IPS DF 6.9 (cell line): ENCODE measurements at places on chromosomes 4 and X.
A peak's percentile ranks its signal among the peaks of the same experiment; 100 is the strongest.

DNA sequence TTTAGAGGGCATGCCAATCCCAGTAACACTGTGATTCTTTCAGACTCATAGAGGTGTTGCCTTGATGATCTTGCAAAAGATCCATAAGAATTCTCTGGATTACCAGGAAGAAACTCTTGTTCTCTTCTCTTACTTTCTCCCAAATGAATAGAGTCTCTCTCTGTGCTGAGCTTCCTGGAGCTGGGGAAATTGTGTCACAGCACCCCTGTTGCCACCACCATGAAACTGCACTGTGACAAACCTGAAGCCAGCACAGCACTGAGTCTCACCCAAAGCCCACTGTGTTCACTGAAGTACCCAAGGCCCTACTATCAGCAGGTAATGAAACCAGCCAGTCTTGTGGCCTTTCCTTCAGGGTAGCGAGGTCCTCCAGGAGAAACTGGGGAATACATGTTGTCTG lies 332.7 kb upstream of the FGF16 start:
- DNase-seq = no peak

DNA sequence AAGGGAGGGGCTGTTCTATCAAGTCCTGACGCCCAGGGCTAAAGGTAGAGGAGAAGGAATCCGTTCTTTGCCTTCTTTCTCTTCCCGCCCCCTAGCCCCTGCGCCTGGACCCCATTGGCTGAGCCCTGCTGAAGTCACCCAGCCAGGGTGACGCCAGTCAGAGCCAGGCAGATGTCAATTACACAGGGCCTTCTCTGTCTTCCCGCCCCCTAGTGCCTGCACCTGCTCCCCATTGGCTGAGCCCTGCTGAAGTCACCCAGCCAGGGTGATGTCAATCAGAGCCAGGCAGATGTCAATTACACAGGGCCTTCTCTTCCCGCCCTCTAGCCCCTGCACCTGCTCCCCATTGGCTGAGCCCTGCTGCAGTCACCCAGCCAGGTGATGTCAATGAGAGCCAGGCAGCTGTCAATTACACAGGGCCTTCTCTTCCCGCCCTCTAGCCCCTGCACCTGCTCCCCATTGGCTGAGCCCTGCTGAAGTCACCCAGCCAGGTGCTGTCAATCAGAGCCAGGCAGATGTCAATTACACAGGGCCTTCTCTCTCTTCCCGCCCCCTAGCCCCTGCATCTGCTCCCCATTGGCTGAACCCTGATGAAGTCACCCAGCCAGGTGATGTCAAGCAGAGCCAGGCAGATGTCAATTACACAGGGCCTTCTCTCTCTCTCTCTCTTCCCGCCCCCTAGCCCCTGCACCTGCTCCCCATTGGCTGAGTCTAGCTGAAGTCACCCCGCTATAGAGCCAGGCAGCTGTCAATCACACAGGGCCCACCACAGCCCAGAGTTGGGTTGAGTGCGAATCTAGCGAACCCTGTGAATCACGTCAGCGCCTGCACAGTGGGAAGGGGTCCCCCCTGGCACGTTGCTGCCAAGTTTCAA lies 46.4 kb downstream of the ASMT start:
- DNase-seq = peak; percentile 58

- DNase-seq = no peak
These were observed 992.6 kb downstream of the NLGN4X start for GRCh38 chrX:5236096-5236495.

DNA sequence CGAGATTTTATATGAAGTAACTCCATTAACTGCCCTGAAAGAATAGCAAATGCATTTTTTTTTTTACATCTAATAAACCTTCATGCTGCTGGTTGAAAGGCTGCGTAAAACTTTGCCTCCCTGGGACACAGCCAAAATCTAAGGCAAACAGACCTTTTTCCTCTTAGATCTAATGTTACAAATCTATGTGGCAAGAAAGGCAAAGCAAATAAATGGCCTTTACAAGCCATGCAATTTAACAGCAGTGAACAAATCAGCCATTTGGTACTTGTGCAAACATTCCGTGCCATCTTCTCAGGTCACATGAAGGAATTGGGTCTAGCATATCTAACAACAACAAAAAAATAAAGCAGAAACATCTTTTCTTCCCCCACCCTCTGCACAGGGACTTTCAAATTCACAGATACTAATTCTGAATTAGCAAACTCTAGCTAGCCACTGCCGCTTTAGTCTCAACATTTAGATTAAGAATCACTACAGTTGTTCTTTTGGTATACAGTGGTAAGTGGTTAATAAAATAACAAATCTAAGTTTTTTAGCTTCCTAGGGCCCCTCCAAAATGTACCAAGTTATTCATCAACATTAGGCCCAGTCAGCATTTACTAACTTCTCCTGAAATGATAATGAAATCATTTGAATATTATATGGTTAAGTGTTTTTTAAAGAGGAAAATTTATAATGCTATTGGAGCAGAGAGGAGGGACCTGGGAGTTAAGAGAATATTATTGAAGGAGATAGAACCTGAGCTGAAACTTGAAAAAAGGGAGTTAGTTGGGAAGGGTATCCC lies 593.8 kb downstream of the SMARCA1 start:
- no peak for DNase-seq

GRCh38 chr4:74158466-74159142 lies 686 bp downstream of the MTHFD2L start:
- no peak for DNase-seq

DNA sequence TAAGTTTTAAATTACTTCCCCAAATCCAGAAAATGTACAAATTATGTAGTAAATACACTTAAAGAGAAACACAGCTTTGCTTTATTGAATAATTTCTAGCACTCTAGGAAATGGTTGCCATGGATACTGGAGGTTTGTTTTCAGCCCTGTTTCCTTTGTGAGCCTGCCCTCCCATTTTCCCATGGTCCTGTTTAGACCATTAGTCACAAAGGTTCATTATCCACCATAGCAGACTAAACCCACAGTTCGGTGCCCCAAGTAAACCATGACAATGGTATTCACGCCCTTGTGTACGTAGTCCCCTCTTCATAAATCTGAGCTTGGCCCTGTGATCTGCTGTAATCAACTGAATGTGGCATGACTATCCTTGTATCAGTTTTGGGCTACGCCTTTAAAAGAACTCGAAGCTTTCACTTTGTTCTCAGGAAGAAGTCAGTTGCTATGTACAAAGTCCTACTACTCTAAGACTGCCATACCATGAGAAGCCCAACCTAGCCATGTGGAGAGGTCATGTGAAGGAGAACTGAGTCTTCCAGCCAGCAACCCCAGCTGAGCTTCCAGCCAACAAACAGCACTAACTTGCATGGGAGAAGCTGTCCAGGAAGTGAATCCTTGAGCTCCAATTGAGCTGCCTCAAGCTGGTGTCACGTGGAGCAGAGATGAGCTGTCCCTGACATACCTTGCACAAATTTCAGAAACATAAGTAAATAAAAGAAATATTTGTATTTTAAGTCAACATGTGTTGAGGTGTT lies 300.4 kb downstream of the LDB2 start:
- no peak for DNase-seq

DNA sequence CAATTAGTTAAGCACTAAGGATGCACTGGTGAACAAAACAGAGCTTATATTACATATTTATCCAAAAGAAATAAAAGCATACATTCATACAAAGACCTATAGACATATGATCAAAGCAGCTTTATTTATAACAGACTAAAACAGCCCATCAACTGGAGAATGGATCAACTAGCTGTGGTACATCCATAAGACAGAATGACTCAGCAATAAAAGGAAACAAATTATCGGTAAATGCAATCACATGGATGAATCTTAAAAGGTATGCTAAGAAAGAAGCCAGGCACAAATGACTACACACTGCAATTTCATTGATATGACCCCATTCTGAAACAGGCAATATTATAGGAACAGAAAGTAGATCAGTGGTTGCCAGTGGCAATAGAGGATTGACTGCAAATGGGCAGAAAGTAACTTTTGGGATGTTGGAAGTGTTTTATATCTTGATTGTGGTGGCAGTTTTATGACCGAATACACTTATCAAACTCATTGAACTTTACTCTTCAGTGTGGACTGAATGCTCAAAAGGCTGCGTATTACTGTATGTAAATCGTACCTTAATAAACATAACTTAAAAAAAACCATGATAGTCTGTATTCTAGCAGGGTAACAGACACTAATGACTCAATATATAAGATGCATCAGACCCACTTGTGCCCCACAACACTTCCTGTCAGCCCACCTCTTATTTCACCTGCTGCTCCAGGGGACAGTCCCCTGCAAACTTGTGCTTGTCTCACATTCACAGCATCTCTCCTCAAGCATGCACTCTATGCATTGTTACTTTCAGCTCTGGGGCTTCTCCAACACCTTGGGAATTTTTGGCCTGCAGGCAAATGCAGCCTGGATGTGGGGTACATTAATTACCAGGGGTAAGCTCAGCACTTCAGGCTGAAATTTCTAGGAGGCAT lies 59.1 kb downstream of the MID1IP1 start:
- no peak for DNase-seq

GRCh38 chr4:143358923-143359643 lies 22.4 kb downstream of the GAB1 start:
- DNase-seq = no peak

DNA sequence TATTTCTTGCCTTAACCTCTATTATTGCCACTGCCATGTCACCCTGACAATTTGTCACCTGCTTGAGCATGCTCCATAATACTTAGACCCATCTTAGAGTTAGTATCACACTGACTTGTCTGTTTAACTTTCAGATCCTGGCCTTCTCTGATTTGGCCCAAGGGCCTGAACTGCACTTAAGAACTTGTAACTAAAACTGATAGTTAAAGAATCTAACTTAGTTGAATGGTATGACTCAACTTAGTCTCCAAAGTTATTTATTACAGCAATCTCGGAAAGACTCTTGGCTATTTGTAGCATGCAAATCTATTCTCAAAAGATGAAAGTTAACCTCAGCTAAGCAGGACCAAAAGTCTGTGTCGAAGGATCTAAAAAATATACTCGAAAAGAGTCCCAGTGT lies 72.3 kb downstream of the IGSF1 start:
- DNase-seq = no peak

DNA sequence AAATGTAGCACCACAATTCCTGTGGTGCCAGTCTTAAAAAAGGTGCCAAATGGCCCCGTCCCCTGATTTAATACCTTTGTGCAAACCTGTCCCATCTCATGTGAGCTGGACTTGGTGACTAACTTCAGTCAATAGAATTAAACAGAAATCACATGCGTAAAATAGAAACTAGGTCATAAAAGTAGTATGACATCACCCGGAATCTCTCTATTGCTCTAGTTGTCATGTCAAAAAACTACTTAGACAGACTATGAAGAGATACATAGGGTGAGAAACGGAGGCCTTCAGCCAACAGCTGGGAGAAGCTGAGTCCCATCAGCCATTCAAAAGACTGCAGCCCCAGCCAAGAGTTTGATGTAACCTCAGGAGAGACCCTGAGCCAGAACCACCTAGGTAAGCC lies 293.5 kb upstream of the HS3ST1 start:
- no peak for DNase-seq

DNA sequence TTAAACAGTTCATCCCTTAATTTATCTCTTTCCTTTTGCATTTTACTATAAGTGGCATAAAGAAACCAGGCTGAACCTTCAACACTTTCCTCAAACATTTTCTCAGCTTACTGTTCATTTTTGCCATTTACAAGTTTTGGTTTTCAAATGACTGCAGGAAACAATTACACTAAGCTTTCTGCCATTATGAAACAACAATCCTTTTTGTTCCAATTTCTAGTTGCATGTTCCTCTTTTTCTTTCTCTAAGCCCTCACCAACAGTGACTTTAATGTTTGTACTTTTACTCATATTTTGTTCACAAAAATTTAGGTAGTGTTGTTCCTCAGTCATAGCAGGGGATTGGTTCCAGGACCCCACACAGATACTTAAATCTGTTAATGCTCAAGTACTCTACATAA lies 1526.1 kb downstream of the STIM2 start:
- no peak for DNase-seq

DNA sequence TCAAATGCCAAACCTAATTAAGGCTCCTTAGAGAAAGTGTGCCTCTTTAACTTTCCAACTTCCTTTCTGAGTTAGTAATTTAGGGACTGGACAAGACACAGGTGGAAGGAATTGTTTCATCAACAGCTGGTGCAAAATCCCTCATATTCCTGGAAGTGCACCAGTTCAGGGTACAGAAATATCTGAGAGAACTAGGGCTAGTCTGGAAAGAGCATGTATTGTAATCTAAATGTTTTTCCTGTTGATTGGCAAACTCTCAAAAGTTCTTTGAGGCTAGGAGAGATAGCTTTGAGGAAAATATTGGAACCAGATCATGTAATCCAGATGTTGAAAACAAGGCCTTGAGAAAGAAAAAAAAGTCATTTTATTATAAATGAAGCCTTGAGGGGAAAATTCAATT lies 98.1 kb upstream of the C1GALT1C1 start:
- no peak for DNase-seq

- no peak for DNase-seq
These were observed 107.7 kb downstream of the PPP3CA start for GRCh38 chr4:101239665-101240064.

GRCh38 chr4:111393781-111394180 lies 751.5 kb upstream of the FAM241A start:
- no peak for DNase-seq

DNA sequence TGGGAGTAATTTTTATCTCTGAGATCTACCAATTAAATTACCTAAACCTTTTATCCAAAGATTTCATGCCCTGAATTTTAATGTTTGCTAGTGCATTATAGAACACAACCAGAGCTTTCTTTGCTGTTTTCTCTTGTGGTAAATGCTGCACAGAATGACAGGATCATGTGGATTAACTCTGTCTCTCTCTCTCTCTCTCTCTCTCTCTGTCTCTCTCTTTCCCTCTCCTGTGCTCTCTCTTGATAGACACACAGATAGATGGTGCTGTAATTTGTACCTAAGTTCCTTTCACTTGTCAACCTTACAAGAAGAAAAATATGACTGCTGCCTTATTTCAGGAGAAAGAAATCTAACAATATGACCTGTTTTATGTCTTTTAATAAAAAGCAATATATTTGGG lies 211.2 kb upstream of the WDFY3 start:
- DNase-seq = no peak

GRCh38 chr4:2186133-2186864 lies 55.6 kb downstream of the HAUS3 start:
- DNase-seq = peak; percentile 48

- DNase-seq = no peak
These were observed 1022.4 kb upstream of the DIAPH2 start for GRCh38 chrX:95662200-95662599.

DNA sequence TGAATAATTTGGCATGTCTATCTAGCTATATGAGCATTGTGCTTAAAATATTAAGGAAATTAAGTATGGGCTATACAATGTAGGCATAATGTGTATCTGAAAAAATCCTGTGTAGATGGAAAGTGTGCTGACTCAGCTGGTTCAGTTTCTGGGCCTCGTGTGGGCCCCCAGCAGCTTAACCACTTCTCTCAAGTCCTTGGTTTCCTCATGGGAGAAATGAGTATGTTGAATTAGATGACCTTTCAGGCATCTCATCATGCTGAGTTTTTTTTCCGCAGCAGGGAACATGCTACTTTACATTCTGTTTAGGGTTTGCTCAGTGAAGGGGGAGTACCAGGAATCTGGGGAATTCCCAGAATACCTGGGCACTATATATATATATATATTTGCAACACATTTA lies 30.5 kb downstream of the RHOH start:
- DNase-seq = no peak

- DNase-seq = no peak
These were observed 723 bp downstream of the WDFY3 start for GRCh38 chr4:84965553-84966381.
